ENCODE measurements at places on chromosomes 6 and 20.

GRCh38 chr6:166476061-166476591, 93.4 kb upstream of the MPC1 start:
- DNase-seq, result no peak

- DNase-seq, result no peak
Measured at GRCh38 chr6:34534656-34535055, 21.5 kb downstream of the SPDEF start.

DNA sequence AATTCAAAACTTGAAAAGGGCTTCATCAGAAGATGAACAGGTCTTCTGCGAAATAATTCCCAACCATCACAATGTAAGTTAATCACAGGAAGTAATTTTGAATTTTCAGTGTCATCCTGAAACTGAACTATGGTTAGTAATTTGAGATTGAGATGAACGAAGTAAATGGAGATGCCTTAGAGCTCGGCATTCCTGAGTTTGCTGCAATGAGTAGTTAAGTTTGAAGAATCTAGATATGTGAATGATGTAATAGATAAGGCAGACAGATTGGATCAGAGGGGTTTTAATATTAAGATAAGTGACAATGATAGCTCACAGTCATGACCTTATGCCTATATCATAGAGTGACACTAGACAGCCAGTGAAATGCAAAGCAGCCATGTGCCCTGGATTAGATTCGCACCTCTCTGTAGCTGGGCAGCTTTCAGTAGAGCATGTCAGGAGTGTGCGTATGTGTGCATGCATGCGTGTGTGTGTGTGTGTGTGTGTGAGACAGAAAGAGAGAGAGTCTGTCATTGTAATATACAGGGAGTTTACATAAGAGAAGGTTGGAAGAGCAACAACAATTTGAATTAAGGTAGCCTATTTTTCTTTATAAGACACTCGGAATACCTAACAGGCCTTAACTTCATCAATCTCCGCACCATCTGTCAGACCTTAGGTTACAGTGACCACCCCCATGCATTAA, 233.0 kb downstream of the GMPR start:
- no peak for DNase-seq

GRCh38 chr6:88157106-88157505, 9.0 kb downstream of the CNR1 start:
- DNase-seq, result no peak

GRCh38 chr6:106090001-106090400, 3.9 kb downstream of the PRDM1 start:
- DNase-seq, result peak; percentile 14

- no peak for DNase-seq
Measured at GRCh38 chr20:60052322-60052721, 94.1 kb downstream of the CDH26 start.

DNA sequence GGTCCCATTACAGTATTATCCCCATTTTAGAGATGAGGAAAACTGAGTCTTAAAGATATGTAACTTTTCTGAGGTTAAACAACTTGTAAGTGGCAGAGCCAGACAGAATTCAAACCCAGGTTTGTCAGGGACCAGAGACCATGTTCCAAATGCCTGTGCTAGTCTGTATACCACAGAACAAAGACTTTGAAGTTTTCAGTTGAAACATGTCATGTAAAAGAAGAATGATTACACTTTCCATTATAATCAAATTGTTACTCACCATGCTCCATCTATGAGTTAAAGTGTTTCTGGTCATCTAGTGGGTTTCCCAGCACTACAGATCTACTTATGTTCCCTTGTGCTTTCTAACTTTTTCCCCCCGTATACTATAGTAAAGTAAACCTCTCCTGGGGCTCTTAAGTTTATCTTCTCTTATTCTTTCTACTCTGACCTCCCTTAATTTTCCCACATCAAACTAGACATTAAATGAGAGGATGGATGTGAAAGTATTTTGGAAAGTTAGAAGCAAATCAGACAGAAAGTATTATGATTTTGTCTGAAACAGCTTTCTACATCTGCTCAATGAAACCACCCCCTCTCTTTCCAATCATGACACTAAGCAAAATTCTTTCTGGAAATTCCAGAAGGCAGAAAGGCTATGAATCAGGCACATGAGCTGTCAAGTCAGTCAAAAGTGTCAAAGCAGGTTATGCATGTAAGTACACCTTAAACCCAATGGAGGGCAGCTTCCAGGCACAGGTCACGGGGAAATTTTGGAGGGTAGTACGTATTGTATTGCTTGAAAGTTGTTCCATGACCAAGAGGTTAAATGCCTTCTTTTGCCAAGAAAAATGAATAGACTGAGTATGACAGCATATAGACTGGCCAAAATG, 132.7 kb upstream of the MAP3K7 start:
- no peak for DNase-seq

- no peak for DNase-seq
Measured at GRCh38 chr20:9186396-9186795, 117.5 kb downstream of the PLCB4 start.

DNA sequence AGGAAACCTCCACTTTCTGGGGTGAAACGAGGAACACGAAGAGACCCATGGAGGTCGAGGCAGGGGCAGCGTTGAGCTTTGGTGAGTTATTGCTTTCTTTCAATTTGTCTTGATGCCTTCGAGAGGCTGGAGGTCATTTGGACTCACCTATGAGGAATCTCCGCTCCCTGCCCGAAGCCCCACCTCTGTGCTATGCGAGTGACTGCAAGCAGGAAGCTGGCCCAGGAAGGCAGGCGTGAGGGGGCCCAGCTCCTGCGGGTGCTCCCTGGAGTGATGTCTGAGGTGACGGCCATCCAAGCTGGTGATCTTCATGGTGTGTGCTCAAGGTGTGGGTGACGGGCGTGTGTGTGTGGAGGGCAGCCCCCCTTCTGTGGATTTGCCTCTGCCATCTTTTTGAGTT, 13.0 kb downstream of the PSMG4 start:
- DNase-seq, result no peak

DNA sequence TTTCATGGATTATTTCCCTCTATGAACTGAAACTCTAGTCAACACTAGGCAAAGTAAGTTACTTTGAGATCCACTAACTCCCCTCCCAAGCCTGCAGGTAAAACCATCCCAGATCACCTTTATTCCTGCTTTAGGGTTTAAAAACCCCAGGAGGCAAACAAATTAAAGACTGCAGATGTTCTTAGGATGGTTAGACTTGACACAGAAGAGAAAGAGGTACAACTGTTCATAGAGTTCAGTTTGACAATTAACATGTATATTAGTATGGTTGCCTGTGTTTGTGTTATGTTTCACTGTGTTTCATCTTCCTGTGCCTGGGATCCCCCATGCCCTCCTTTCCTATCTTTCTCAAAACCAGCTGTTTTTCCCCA, 53.5 kb downstream of the RREB1 start:
- DNase-seq, result no peak

DNA sequence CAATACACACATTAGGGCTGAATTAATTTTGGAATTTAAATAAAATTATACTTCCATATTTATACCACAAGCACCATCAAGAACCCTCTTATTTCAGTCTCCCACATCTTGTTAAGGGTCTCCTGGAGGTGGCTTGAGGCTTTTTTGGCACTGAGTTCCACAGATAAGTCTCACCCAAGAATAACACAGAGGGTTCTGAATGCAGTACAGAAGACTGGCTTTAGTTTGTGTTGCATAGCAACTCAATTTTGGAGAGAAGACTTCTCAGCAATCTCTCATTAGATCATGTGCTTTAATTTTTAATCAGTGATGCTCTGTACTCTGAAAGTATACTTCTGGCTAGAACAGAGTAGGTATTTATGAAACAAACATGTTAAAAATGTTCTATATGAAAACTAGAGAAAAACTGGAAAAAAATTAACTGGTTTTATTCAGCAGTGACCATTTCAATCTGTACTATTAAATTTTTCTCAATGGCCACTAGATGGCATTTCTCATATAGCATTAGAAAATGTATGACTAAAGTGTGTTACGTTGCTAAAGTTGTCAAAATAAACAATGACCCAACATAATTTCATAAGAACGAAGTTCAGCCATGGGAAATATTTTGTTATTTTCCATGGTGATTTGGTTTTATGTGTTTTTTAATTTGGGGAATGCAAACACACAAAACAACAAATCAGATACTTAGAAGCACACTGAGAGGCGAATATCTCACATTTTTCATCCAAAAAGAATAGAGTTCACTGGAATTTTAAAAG, 32.7 kb upstream of the MAP7 start:
- DNase-seq, result peak; percentile 69

- DNase-seq, result no peak
Measured at GRCh38 chr20:46614503-46614902, 36.8 kb downstream of the SLC13A3 start.

DNA sequence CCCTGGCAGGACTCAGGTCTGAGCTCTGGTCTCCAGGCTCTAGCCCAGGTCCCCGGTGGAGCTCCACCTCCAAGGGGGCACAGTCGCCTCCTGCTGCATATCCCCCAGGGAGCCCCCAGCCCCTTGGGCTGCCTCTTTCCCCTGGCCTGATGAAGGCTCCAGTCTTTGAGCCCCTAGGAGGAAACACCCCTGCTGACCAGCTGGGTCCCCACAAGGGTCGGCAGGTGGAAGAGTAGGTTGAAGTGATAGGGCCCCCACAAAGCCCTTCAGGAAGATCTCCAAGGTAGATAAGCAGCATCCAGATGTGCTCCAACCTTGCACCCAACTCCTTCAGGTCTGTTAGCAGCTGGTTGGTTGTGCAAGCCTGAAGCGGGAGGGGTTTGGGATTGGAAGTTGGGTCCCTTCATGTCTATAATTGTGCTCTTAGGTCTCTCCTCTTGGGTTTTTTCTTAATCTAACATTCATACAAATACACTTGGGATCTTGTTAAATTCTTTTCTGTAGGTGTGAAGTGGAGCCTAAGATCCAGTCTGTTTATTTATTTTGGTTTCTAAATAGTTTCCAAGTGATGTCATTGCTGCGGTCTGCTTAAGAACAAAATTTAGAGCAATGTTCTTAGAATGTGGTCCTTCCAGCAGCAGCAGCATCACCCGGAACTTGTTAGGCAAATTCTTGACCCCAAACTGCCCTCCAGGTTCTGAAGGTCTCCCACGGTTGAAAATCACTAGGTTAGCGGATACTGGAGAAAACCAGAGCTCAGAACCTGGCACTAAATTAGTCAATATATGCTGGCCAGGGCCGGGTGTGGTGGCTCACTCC, 5.1 kb downstream of the UBE2C start:
- no peak for DNase-seq

DNA sequence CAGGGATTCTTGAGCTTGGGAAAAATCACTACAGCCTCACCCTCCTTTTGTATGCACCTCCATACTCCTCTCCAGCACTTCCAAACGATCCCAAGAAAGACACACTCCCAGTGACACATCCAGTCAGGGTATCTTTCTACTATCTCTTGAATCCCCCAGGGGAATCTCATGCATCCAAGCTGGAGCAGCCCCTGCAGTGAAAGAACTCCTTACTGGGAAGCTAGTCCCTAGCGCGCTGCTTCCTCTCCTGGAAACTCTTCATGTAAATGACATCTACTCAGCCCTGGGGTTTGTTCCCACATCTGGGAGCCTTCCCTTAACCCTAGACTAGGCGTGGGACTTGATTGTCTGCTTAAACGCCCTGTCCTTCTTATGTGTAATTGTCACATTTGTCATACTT, 329.1 kb upstream of the QKI start:
- no peak for DNase-seq
